Kidney (tissue), 22 donors: ENCODE measurements at places on chromosomes 5 and 9. TPM values are rescaled to one million over a fixed set of nuclear protein-coding genes. Genes with fewer than 3 reads are reported as not detected.
A peak's percentile ranks its signal among the peaks of the same experiment; 100 is the strongest.

The SPATA31A3 gene
- not detected for polyA plus RNA-seq

The TRIM23 gene
- polyA plus RNA-seq = 4.4 TPM

The PDZD2 gene
- polyA plus RNA-seq = 6.2 TPM

The IFNA10 gene
- polyA plus RNA-seq = not detected

The ADAMTS16 gene
- polyA plus RNA-seq = 5.6 TPM

DNA sequence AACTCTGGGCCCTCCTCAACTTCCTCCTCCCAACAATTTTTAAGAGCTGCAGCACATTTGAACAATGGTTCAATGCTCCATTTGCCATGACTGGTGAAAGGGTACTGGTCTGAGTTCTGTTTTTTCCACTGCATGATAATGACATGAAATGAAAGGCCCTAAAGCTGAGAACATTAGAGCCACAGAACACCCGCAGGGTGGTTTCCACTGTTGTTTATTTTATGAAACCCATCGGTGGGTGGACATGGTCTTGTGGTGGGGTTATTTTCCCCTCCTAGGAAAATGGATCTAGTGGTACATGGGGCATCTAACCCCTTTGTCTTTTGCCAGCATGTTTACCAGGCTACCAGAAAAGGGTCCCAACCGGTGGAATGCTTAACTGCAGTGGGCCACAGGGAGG, 71.8 kb downstream of the SMARCA2 start:
- no peak for DNase-seq

GRCh38 chr5:52869391-52869790, 81.7 kb downstream of the ITGA1 start:
- DNase-seq = no peak

- peak; percentile 45 for DNase-seq
Observed at GRCh38 chr9:124017929-124018729, 6.6 kb downstream of the LHX2 start.

GRCh38 chr9:129889941-129890717, 54.9 kb downstream of the USP20 start:
- no peak for DNase-seq

DNA sequence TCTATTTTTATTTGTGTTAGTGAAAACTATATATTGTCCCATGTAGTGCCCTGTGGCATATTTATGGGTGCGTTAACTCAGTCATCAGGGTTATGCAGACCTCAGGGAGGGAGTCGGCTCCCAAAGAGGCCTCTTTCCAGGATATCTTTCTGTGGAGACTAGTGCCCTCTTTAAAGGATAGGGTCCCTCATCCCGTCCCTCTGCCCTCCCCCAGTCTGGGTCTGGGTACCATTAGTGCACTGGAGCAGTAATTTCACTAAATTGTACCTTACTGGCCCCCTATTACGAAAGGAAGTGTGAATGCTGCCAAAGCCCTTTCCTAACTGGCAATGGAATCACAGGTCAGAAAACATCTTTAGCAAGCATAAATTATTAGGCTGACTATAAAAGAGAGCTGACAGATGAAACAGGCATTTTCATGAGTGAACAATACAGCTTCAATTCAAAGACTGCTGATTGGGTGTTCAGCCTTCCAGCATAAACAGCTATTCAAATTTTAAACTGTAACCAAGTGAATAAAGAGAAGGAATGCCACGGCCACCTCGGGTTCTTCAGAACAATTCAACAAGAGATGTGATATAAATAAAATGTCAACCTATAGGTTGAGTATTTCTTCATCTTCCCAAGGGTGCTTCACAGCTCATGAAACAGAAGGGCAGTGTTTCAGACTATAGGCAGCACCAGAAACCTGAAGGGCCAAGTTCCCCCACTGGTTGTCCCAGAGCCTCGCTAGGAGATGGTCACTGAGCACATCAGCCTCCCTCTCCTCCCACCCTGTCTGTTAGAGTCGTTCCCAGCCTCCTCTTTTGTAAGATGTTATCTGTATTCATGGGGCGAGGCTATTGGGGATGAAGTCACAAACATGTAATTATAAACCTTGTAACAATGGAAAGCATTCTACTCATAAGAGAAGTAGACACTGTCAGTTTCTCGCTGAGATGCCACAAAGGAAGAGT, 318.7 kb downstream of the TMEM161B start:
- no peak for DNase-seq

DNA sequence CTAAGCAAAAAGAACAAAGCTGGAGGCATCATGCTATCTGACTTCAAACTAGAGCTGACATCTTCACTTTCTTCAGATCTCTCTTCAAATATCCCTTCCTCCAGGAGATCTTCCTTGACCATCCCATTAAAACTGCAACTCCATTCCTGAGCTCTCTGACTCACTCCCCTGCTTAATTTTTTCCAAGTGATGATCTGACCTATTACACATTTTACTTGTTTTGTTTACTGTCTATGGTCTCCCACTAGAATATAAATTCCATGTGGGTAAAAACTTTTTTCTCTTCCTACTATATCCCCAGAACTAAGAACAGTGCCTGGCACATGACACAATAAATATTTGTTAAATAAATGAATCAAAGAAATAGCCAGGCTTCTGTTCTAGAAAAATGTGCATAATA, 87.5 kb downstream of the SLIT3 start:
- DNase-seq = no peak

DNA sequence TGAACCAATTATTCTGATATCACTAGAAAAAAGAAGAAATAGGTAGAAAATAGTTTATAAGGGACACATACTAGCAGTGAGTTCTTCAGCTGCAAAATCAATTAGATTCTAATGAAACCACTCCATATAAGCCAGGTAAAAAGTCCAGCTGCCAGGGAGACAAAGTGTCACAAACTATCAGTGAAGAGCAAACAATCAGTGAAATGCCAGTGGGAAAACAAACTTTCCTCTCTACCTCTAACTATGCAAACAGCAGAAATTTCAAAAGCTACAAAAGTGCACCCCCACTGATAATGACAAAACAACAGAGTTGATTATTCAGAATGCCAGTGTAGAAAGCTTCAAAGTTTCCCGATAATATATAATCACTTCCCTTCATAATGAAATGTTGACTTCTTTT, 637.2 kb upstream of the ITGA1 start:
- DNase-seq = no peak

DNA sequence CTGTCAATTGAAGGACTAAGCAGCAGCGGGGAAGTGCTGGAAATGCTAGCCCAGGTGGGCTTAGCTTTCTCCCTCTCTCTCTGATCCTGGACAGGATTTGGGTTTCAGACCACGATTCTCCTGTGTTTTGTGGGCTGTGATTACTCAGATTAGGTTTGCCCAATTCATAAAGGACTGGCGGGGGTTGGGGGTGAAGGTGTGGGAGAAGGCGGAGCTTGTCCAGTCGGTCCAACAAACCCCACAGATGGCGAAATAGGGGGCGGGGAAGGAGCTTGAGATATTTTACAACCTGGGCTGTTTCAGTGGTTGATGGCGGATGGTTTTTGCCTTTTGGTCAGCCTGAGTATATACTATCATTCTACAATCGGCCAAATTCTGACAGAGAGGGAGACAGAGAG, 35.2 kb downstream of the PCDHAC2 start:
- peak; percentile 36 for DNase-seq

DNA sequence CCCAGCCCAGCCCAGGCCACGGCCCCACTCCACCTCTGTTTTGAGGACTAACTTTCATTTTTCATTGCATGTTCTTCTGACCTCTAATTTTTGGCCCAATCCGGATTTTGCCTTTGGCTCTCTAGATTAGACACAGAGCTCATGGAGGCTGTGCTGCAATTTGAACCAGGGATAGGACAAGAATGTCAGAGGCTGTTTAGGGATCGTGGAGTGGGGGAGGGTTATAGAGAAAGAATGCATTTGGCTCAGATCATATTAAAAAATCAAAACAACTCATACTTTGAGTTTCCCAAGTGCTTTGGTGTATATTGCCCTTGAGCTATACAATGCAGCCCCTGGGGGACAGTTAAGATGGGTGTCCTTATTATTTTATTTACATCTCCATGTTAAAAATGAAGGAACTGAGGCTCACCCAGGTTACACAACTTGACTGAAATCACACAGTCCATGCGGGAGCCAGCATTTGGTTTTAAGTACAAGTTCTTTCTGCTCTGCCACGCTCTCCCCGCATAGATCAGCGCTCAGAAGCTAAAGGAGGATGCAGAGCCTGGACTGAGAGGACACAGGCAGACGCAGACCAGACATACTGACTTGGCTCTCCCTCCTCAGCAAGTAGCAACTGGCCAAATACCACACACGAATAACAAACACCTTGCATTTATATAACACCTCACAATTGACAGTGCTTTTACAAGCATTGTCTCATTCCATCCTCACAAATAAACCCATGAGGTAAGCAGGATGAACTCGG, 126.4 kb upstream of the RAI14 start:
- DNase-seq = no peak

DNA sequence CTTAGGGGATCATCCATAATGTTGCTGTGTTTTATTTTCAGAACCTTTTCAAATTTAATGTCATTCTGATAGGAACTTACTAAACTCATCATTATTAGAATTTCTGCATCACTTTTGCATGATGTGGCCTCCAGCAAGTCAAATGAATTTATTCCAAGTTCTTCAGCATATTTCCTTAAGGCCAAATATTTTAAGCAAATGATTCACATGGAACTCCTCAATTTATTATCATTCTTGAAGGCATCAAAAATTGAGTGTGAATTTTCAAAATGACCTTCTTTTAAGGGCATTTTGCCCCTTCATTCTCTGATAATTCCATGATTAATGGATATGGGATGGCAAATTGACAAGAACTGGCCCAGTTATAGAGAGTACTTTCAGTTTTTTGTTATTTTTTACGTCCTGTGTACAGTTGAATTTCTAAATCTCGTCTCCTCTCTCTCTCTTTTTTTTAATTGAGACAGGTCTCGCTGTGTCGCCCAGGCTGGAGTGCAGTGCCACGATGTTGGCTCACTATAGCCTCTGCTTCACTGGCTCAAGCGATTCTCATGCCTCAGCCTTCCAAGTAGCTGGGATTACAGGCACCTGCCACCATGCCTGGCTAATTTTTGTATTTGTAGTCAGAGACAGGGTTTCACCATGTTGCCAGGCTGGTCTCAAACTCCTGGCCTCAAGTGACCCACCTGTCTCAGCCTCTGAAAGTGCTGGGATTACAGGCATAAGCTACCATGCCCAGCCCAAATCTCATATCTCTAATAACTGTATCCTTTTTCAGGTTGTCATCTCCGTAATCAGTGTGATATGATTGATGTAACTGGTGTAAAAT, 29.1 kb downstream of the GPR21 start:
- no peak for DNase-seq

DNA sequence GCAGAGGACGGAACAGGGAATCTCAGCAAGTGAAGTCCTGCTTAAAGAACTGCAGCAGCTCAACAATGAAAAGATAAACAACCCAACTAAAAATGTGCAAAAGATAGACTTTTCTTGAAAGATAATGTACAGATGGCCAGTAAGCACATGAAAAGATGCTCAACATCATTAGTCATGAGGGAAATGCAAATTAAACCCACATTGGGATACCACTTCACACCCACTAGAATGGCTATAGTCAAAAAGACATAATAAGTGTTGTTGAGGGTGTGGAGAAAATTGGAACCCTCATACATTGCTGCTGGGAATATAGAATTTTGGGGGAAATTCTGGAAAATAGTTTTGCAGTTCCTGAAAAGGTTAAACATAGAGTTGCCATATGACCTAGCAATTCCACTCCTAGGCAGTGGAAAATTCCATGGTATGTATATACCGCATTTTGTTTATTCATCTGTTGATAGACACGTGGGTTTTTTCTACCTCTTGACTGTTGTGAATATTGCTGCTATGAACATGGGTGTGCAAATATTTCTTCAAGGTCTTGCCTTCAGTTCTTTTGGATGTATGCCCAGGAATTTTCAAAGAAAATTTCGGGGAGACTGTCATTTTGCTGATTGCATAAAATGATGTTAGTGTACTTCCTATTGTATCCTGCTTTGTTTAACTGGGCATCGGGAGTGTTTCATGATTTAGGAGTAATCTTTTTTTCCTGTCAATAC, 7.2 kb downstream of the CNOT8 start:
- DNase-seq = no peak

GRCh38 chr5:5418764-5419163, 3.7 kb upstream of the ICE1 start:
- DNase-seq = no peak

- no peak for DNase-seq
Observed at GRCh38 chr9:133996531-133997520, 4.7 kb upstream of the VAV2 start.

- no peak for DNase-seq
Observed at GRCh38 chr9:93509084-93509483, 55.7 kb upstream of the FAM120AOS start.

- DNase-seq = no peak
Observed at GRCh38 chr5:106822851-106823250, 847.9 kb downstream of the EFNA5 start.

DNA sequence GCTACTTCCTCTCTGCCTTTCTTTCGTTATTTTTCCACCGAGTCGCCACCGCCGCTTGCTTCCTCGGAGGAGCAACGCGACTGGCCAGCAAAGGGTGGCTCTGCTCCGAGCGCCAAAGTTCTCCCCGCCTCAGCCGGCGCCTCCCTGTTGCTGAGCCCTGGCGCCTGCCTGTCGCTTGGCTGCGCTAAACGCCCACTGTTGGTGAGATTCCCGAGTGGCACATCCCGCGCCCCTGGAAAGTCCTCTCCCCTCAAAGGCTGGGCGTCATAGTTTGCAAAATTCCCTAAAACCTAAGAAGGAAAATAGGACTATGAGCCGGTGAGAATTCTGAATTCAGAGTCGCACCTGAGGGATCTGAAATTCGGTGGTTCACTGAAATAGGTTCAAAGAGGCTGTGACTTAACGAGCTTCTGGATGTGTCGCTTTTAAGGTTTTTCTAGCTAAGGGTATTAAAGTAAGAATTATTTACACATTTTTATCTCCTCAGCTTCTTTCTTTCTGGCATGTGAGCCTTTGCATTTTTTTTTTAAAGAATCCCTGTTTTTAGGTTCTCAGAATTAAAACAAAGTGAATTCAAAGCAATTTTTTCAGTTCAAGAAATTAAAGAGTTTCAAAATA, at the start of gene GRIN3A:
Gene GRIN3A, minus strand, starts transcription at position 82 of the 618 bp plus-strand sequence. CDS start 668 bp downstream, outside the sequence.
- peak; percentile 36 for DNase-seq

DNA sequence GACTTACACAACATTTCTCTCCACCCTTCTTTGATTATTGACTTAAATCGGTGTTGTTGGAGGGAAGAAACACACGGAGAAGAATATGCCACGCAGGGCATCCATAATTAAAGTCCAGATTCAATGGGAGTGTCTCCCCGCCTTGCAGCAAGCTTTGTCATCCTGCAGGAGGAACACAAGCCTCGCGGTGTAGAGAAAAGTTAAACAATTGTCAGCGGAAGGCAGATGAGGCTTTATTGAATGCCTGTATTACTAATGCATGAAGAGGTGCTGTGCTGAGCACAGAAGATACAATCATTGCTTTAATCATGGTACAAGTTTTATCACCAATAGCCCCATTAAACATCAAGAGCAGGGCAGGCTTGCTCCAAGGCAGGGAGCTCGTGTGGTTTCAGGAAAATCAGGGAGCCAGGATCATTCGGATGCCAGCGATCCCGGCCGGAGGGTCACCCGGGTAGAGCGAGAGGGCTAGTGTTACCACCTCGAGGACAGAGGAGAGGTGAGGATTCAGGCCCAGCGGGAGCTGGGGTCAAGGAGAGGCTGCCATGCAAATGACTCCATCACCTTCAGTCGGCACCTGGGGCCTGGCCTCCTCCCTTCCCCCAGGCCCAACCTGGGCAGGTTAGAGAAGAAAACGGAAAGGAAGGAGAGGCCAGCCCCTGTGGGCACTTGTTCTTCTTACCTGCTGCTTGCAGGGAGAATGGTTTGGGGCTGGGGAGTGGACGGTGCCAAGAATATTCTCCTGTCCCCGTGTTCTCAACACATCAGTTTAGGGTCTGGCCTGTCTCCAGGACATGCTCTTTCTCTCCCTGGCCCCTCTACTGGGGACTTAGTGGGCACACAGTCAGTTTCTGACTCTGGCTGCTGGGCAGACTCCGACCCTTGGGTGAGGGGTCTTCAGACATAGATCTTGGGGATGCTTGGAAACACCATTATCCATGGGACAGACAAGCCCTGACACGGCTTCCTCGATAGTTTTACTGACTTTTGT, 289.5 kb downstream of the IRX2 start:
- DNase-seq = no peak
